ENCODE measurements at places on chromosomes 12 and 14. TPM values are rescaled to one million over a fixed set of nuclear protein-coding genes. Genes with fewer than 3 reads are reported as not detected.

The TGM1 gene
- 0.77 TPM for total RNA-seq

The BEST3 gene
- total RNA-seq: not detected

The HNRNPC gene
- 330 TPM for total RNA-seq

The DPPA3 gene
- not detected for total RNA-seq

The PIWIL1 gene
- total RNA-seq: not detected

The RTN1 gene
- 15.4 TPM for total RNA-seq

The FSCB gene
- total RNA-seq: not detected

The SETD1B gene
- 20.7 TPM for total RNA-seq

The CLEC6A gene
- total RNA-seq: not detected

The KRT7 gene
- total RNA-seq: 11.7 TPM

The C14orf39 gene
- 0.10 TPM for total RNA-seq

The KRT3 gene
- total RNA-seq: not detected

The FAM90A1 gene
- 0.48 TPM for total RNA-seq

The NTF3 gene
- total RNA-seq: 0.84 TPM

The POTEG gene
- total RNA-seq: not detected

The FZD10 gene
- total RNA-seq: 1.2 TPM

The IAPP gene
- not detected for total RNA-seq

The PTPRQ gene
- 1.8 TPM for total RNA-seq

The OR4N2 gene
- total RNA-seq: not detected

The PAPLN gene
- total RNA-seq: 6.4 TPM

The COPZ1 gene
- 93.8 TPM for total RNA-seq

The SSPN gene
- total RNA-seq: 21.1 TPM

The TAS2R7 gene
- not detected for total RNA-seq

The ADGRD1 gene
- total RNA-seq: 28.5 TPM

The ZDHHC22 gene
- total RNA-seq: not detected

The BLOC1S1 gene
- total RNA-seq: 136 TPM

The TTC9 gene
- 0.51 TPM for total RNA-seq

The NXPH4 gene
- total RNA-seq: 1.4 TPM

The LRTM2 gene
- total RNA-seq: not detected

The RNU7-1 gene
- not detected for total RNA-seq

The VRTN gene
- total RNA-seq: not detected

The NYNRIN gene
- total RNA-seq: 11.7 TPM

The GYS2 gene
- 0.10 TPM for total RNA-seq

The CCDC196 gene
- total RNA-seq: not detected

The LMBR1L gene
- 46.1 TPM for total RNA-seq

The EPS8 gene
- 299 TPM for total RNA-seq

The NRXN3 gene
- total RNA-seq: 0.84 TPM

The SERPINA5 gene
- total RNA-seq: 0.48 TPM

The PTHLH gene
- total RNA-seq: not detected

The TAS2R30 gene
- total RNA-seq: 4.1 TPM

The PARP11 gene
- total RNA-seq: 11.0 TPM

The AVPR1A gene
- total RNA-seq: 12.1 TPM

The MYBPC1 gene
- total RNA-seq: not detected

The EXOC3L4 gene
- total RNA-seq: 2.0 TPM

The ENO2 gene
- total RNA-seq: 5.3 TPM

The ST8SIA1 gene
- total RNA-seq: 1.6 TPM

The PRB2 gene
- not detected for total RNA-seq

The PKP2 gene
- 1.00 TPM for total RNA-seq

The B4GALNT3 gene
- total RNA-seq: 0.61 TPM

The KRT71 gene
- not detected for total RNA-seq

The CIROP gene
- total RNA-seq: not detected

The OR6C2 gene
- total RNA-seq: not detected

The REP15 gene
- 2.3 TPM for total RNA-seq

The DTX1 gene
- 69.9 TPM for total RNA-seq

All from mesenteric fat pad (tissue), 1 donor.